ENCODE measurements at places on chromosomes 3 and 15.

DNA sequence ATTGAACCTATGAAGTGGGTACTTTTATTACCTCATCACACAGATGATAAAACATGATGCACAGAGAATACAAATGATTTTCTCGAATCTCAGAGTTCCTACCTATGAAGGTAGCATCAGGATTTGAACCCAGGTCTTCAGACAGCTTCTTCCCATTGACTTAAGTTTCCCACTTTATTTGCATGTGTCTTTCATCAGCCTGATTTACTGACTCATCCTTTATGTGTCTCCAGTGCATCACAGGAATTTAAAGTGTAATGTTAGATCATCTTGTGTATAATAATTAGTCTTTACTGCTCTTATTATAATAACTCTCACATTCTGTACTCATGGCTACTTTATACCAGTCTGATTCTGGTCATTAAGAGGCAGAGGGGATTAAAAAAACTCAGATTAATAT lies 449.4 kb upstream of the SUCLG2 start:
- DNase-seq = no peak

DNA sequence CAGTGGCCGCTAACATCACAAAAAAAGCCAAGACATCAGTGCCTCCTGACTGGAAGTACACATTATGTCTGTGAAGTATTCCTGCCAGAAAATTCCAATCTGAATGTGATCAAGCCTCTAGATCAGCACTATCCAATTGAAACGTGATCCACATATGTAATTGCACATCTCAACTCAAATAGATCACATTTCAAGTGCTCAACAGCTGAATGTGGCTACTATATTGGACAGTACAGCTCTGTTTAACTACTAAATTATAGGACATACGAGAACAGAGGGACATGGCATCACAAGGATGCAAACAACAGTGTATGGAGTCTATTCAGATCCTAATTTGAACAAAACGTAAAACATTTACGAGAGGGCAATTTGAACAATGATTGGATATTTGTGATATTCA lies 542 bp upstream of the UBAP1L start:
- DNase-seq = no peak

DNA sequence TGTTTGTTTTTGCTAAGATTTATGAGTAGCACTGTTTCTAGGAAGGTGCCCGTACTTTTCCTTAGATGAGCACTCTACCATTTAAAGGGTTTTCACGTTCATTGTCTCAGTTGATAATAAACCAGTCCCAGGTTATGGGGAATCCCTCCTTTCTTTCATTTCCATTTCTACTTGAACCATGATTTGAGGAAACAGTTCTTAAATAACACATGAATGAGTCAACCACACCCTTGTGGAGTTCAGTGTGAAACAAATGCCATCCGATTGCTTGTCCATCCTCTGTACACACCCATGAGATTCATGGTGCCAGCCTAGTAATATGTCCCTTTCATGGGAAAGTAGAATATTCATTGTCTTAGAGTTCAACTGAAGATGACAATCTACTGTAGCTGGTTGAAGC lies 23.1 kb downstream of the CMTM8 start:
- DNase-seq = no peak

DNA sequence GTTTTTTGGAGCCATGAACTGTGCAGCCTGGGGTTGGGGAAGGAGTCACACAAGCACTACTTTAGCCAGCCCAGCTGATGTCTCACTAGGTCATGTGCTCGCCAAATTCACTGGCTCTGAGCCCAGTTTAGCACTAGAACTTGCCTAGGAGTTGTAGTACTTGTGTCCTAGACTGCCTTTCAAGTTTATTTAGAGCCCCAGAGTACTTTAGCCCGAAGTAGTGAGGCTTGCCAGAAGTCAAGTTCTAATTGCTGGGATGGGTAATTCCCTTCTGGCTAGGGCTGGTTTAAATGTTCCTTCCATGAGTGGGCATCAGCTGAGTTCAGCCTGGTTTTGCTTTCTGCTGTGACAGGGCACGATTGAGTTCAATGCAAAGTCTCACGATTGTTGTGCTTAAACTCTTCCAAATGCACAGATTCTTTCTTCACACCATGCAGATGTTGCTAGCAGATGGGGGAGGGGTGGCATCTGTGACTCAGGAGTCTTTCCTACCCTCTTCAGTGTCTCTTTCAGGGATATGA lies 228.2 kb upstream of the ZPLD1 start:
- DNase-seq = no peak

GRCh38 chr3:82001276-82001923 lies 240.0 kb upstream of the GBE1 start:
- DNase-seq = no peak

GRCh38 chr3:50676031-50676705 lies 1.4 kb downstream of the DOCK3 start:
- DNase-seq = no peak

GRCh38 chr3:32564195-32564594 lies 6.5 kb downstream of the DYNC1LI1 start:
- DNase-seq = no peak

- no peak for DNase-seq
These were observed 129.2 kb downstream of the CHDH start for GRCh38 chr3:53716998-53717397.

- no peak for DNase-seq
These were observed 8.8 kb downstream of the CRYBG3 start for GRCh38 chr3:97830638-97831037.

GRCh38 chr15:93566762-93567161 lies 477.8 kb upstream of the RGMA start:
- DNase-seq = no peak

GRCh38 chr3:131505421-131505820 lies 2.6 kb upstream of the MRPL3 start:
- DNase-seq = no peak

- no peak for DNase-seq
These were observed 272.4 kb downstream of the THRB start for GRCh38 chr3:24222165-24222805.

DNA sequence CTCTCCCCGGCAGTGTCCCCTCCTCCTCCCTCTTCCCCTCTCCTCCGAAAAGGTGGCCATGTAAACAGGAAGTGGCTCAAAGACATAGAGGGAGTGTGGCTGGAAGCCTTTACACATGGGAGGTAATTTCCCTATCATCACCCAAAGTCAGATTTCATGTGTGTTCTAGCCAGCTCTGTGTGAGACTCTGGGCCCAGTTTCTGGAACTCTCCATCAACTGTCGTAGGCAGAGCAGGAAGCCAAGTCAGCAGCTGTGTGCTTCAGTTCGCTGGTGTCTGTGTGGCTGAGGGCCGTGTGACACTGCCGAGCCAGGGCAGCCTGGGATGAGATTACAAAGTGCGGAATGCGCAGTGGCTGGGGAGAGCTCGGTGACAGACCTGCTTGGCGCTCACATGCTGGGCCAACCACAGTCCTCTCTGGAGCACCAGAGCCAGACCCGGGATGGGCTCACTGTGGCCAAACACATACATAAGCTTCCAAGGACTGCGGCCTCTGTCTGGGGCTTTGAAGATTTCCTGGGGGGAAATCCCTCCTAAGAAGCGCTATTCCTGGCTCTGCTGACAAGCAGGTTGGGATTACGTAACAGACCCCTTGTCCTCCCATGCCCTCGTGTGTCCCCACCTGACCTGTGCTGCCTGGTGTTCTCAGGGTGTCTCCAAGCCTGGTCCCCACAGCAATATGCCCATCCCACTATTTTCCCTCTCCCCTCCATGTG lies 50.7 kb downstream of the UMPS start:
- DNase-seq = no peak

DNA sequence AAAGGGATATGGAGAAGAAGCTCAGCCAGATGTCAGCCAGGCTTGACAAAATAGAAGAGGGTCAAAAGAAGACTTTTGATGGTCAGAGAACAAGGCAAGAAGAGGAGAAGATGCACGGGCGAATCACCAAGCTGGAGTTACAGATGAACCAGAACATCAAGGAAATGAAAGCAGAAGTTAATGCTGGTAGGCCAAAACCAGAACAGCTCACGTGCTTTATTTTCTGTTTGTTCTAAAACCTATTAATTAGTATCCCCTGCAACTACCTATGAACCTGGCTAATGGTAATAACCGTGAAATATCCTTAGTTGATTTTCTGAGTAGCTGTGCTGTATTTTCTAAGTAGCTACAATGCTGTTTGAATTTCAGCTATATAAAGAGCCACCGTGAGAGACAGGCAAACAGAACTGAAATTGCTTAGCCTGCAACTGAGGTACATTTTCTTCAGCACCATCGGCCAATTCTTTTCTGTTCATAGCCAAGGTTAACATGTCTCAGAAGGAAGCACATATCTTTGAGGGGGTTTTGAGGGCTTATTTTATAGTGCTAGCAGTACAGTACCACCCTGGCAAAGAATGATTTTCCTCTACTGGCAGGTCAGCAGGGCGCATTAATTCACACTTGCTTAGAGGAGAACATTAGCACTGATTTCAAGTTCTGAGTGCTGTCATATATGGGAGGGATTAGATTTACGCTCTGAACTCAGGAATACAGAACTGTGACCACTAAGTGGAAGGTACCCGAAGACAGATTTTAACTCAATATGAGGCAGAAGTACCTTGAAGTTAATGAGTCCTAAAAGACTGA lies 78.9 kb downstream of the FAM81A start:
- DNase-seq = no peak

DNA sequence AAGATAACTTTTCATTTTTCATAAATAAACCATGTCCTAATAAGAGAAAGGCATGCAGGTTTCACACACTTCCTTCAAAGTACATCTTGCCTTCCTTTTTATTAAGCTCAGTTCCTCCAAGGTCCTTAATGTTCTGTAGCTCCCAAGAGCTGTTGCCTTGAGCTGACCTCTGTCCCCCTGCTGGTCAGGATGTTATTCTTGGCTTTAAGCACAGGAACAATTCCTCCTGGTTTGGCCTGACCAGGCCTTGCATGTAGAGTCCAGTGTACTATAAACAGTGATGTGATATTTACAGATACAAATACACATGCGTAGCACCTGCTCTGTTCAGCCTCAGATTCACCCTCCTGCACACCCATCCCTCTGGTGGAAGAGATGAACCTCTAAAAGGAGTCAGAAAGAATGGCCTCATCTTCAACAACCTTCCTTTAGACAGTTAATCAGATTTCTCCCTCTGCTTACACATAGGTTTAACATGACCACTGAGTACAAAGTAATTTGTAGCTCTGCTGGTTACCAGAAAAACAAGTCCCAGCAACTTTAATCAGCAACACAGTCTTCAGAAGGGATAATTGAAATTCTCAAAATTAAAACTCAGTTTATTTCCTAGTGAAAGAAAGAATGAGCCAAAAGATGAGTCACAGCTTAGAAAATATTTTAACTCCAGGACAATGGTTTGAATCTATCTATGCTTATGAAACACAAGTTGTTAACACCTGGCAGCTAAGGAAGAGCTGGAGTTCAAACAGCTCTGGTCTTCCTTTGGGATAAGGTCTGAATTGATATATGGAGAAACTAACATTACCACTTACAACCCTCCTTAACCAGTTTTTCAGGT lies 46.5 kb downstream of the PTPN9 start:
- DNase-seq = no peak

GRCh38 chr15:51243774-51244173 lies 94.6 kb downstream of the CYP19A1 start:
- DNase-seq = no peak

DNA sequence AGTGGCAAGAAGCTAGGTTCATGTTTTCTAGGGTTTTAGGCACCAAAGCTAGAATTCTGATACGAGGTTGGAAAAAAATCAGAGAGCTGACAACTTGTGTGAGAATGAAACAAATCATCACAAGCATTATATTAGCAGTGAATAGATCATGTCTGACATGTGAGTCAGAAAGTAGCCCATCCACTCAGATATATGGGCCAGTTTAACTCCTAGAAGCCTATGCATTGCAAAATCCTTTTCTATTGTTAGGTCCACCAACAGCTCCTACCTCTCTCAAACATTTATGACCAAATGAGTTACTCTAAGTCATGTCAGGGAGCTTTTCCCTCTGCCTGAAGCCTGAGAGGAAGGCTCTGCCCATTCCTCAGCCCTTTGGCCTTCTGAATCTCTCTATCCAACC lies 44.0 kb downstream of the KBTBD12 start:
- no peak for DNase-seq

GRCh38 chr3:151561878-151562277 lies 101.0 kb upstream of the IGSF10 start:
- DNase-seq = no peak

GRCh38 chr3:113533534-113533892 lies 1.2 kb downstream of the SIDT1 start:
- no peak for DNase-seq

DNA sequence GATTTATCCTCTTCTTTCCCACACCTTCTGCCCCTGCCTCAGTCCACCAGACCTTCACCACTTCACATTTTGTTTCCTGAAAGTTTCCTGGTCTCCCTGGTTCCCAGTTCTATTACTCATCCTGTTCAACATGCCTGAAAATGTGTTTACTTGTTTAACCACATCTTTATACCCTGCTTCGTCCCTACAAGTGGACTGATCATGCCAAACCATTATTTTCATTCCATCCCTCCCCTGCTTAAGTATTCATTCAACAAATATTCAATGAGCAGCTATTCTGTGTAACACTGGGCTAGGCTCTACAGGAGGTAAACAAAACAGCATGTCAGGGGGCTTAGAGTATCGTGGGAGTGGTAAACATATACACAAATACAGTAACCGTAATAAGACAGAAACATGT lies 5.5 kb downstream of the MYO5A start:
- DNase-seq = no peak

- DNase-seq = no peak
These were observed 604 bp downstream of the LTK start for GRCh38 chr15:41512940-41513505.

GRCh38 chr3:52798978-52799476 lies 4.4 kb downstream of the ITIH3 start:
- no peak for DNase-seq

- DNase-seq = no peak
These were observed 82.8 kb downstream of the SEMA5B start for GRCh38 chr3:122944671-122945161.

- DNase-seq = no peak
These were observed 19.7 kb downstream of the MGLL start for GRCh38 chr3:127802606-127803005.

DNA sequence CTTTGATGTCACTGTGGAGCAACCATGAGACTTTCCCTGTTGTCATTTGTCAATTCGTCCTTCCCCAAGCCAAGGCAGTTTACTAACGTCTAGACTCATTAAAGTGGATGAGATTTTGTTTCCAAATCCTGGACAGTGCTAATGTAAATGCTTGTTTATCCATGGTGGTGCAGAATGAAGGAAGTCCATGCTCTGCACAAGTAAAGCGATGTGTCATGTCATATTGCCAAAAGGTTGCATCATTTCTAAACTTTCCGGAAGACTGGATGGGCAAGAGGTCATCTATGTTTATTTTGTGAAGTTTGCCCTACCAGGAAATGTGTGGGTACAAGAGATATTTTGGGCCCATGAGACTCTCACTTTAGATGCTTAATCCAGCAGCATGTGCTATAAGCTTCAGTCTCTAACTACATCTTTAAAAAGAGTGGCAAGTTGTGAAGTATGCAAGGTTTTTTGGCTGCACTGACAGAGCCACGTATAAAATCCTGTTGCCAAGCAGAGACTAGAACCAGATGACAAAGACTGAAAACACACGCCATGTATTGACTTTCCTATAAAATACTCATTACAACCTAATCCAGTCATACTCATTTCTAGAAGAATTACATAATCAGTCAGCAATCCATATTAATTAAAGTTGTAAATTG lies 72.1 kb upstream of the FNDC3B start:
- no peak for DNase-seq
